CD4-positive, alpha-beta T cell treated with Interleukin-10 for 1 hour (primary cell): ENCODE measurements at places on chromosomes 11 and 22.

- DNase-seq, result peak; percentile 43
Observed at GRCh38 chr11:266676-267439, 11.3 kb upstream of the NLRP6 start.

DNA sequence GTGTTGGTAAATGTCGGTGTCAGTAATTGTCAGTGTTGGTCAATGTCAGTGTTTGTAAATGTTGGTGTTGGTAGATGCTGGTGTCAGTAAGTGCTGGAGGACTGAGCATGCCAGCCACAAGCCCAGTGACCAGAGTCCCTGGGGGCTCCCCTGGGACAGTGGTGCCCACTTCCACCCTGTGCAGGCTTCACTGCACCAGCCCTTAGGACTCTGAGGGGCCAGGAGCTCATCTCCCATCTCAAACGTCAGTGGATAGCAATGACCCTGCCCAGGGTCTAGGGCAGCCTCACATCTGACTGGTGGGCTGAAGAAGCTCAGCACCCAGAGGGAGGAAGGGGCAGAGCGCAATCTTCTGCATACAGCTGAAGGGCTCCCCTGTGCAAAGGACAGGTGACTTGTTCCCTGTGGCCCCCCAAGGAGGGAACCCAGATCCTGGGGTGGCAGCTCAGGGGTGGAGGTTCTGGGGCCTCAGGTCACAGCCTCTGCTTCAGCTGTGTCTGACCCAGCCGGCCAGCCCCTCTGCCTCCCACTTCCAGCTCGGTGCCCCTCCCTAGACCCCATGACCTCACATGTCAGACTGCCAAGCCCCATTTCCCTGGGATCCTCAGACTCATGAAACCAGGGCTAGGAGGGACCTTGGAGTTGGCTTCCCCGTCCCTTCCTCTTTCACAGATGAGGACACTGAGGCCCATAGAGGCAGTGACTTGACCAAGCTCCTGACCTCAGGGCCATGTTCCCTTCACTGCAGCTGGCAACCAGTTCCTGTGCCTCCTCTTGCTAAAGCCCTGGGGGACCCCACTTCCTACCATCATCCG is 138.4 kb downstream of the CRYBB2 start:
- DNase-seq, result no peak

- DNase-seq, result peak; percentile 21
Observed at GRCh38 chr11:43282607-43283440, 29.0 kb upstream of the API5 start.

- no peak for DNase-seq
Observed at GRCh38 chr11:101446238-101446637, 137.6 kb downstream of the TRPC6 start.
